Suprapubic skin (tissue), 4 donors: ENCODE measurements at places on chromosomes 16 and 17. TPM values are rescaled to one million over a fixed set of nuclear protein-coding genes. Genes with fewer than 3 reads are reported as not detected.

GRCh38 chr17:32185875-32186274, 43.6 kb downstream of the RHOT1 start:
- no peak overlapping the region for H3K27ac ChIP-seq
- no peak overlapping the region for H3K4me3 ChIP-seq
- no peak for DNase-seq
- H3K4me1 ChIP-seq, result no peaks in the 10 kb centered on the region

- H3K27ac ChIP-seq, result peak overlapping the region; percentile 95
- H3K4me1 ChIP-seq, result peaks cover 74% of the 10 kb centered on the region
- H3K4me3 ChIP-seq, result peak overlapping the region; percentile 68
- H3K27me3 ChIP-seq, result no peaks in the 10 kb centered on the region
- peak; percentile 76 for DNase-seq
Observed at GRCh38 chr17:28747051-28747691, 3.4 kb downstream of the TRAF4 start.

DNA sequence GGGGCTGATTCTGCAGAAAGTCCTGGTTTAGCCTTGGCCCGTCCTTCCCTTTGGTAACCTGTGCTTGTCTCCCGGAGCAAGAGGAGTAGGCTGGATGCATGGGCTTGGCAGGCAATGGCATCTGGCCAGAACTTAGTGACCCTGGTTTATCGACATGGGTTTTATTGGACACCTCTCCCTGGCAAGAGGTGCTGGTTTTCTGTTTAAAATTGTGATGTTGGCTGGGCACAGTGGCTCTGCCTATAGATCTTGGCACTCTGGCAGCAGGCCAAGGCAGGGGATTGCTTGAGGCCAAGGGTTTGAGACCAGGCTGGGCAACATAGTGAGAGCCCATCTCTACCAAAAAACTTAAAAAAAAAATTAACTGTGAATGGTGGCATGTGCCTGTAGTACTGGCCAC, 31.2 kb downstream of the SLC12A3 start:
- H3K4me3 ChIP-seq, result no peak overlapping the region
- H3K4me1 ChIP-seq, result no peaks in the 10 kb centered on the region
- H3K27me3 ChIP-seq, result no peaks in the 10 kb centered on the region
- H3K27ac ChIP-seq, result no peak overlapping the region
- no peaks in the 10 kb centered on the region for H3K36me3 ChIP-seq

- no peaks in the 10 kb centered on the region for H3K4me1 ChIP-seq
- H3K4me3 ChIP-seq, result no peak overlapping the region
- no peaks in the 10 kb centered on the region for H3K36me3 ChIP-seq
- no peak overlapping the region for H3K27ac ChIP-seq
- H3K27me3 ChIP-seq, result peaks cover 81% of the 10 kb centered on the region
- no peak for DNase-seq
Observed at GRCh38 chr16:86244158-86244557, 266.2 kb upstream of the FOXF1 start.

- H3K4me1 ChIP-seq, result no peaks in the 10 kb centered on the region
- DNase-seq, result no peak
- H3K27me3 ChIP-seq, result no peaks in the 10 kb centered on the region
- H3K27ac ChIP-seq, result no peak overlapping the region
- H3K4me3 ChIP-seq, result no peak overlapping the region
- no peaks in the 10 kb centered on the region for H3K36me3 ChIP-seq
Observed at GRCh38 chr17:61306003-61306402, 93.6 kb upstream of the TBX2 start.

- H3K4me3 ChIP-seq, result no peak overlapping the region
- H3K27me3 ChIP-seq, result no peaks in the 10 kb centered on the region
- no peaks in the 10 kb centered on the region for H3K36me3 ChIP-seq
- H3K4me1 ChIP-seq, result no peaks in the 10 kb centered on the region
- H3K27ac ChIP-seq, result no peak overlapping the region
- no peak for DNase-seq
Observed at GRCh38 chr16:75860326-75861053, 134.2 kb upstream of the CPHXL start.

- peak within 1 kb of the TSS; percentile 77 for H3K4me3 ChIP-seq
- peaks cover 32% of the 10 kb centered on the region for H3K27me3 ChIP-seq
- peak within 1 kb of the TSS; percentile 86 for H3K27ac ChIP-seq
- no peaks in the 10 kb centered on the region for H3K36me3 ChIP-seq
Observed at GRCh38 chr17:47253541-47254402, at the start of gene ITGB3. Gene ITGB3, plus strand, starts transcription at chr17:47253827. Its CDS starts 35 bp downstream, at chr17:47253862.

GRCh38 chr17:60139438-60140285, 10.1 kb upstream of the CA4 start:
- H3K36me3 ChIP-seq, result no peaks in the 10 kb centered on the region
- H3K4me3 ChIP-seq, result no peak overlapping the region
- H3K4me1 ChIP-seq, result peaks cover 46% of the 10 kb centered on the region
- DNase-seq, result peak; percentile 77
- peaks cover 48% of the 10 kb centered on the region for H3K27me3 ChIP-seq
- H3K27ac ChIP-seq, result no peak overlapping the region

- peaks cover 16% of the 10 kb centered on the region for H3K27me3 ChIP-seq
- H3K27ac ChIP-seq, result no peak overlapping the region
- peak overlapping the region; percentile 33 for H3K4me3 ChIP-seq
- peaks cover 24% of the 10 kb centered on the region for H3K4me1 ChIP-seq
Observed at GRCh38 chr17:81365601-81366585, 29.4 kb upstream of the BAHCC1 start.

DNA sequence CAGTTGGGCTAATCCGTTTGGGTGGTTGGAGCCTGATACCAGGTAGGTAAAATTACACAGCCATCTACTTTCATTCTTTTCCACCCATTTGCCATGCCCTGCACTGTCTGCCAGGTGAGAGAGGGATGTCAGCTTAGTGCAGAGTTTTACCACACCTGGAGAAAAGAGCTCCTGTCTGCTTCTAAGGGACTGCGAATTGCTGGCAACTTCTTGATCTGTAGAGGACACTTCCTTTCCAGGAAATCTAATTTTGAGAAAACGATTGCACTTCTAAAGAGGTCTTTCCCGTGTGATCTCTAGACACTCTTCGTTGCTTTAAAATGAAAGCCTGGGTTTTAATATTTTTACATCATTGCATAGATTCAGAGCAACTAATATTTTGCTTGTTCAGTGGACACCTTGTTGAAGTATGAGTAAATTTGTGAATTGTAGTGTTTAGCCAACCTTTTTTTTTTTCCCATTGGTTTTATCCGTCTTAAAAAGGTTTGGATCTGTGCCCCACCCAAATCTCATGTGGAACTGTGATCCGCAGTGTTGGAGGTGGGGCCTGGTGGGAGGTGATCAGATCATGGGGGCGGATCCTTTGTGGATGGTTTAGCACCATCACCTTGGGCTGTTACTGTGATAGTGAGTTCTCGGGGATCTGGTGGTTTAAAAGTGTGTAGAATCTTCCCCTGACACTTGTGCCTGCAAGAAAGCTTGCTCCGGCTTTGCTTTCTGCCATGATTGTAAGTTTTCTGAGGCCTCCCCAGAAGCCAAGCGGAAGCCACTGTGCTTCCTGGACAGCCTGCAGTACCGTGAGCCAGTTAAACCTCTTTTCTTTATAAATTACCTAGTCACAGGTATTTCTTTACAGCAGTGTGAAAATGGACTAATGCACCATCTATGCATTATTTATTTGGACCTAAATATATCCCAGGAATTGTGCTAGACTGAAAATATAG, 104.6 kb downstream of the PRKCA start:
- no peaks in the 10 kb centered on the region for H3K36me3 ChIP-seq
- no peaks in the 10 kb centered on the region for H3K27me3 ChIP-seq
- H3K4me1 ChIP-seq, result peaks cover 29% of the 10 kb centered on the region
- H3K27ac ChIP-seq, result no peak overlapping the region
- H3K4me3 ChIP-seq, result no peak overlapping the region
- DNase-seq, result no peak

The HS3ST3A1 gene
- 2.9 TPM for total RNA-seq

The PHF23 gene
- total RNA-seq, result 35.0 TPM
